ENCODE measurements at places on chromosomes 2 and 18.

- DNase-seq: no peak
Observed at GRCh38 chr2:33014268-33014667, 67.5 kb downstream of the LTBP1 start.

- DNase-seq: no peak
Observed at GRCh38 chr18:59518705-59519104, 159.6 kb upstream of the LMAN1 start.

DNA sequence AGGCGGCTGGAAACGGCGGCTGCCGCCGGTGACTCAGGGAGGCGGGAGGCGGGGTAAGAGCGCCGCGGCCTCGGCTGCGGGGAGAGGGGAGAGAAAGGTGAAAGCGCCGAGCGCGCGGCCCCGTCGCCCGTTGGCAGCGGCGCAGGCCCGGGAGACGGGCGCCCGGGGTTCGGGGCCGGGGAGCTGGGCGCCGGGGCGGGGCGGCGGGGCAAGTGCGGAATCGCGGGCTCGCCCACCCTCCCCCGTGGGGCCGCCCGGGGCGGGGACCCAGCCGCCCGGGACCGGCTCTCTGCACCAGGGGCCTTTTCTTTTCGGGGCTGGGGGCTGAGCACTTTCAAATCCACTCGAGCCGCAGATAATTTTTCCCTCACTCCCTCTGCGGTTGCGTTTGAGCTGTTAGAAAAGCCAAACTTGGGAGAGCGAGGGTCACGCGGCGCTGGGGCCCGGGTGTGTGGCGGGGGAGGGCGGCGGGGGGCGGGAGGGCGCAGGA is 266 bp downstream of the KDM3A start:
- DNase-seq: no peak

GRCh38 chr2:61134141-61134540 is 27.8 kb upstream of the C2orf74 start:
- no peak for DNase-seq

GRCh38 chr18:46301081-46301480 is 196.9 kb downstream of the HAUS1 start:
- DNase-seq: no peak

DNA sequence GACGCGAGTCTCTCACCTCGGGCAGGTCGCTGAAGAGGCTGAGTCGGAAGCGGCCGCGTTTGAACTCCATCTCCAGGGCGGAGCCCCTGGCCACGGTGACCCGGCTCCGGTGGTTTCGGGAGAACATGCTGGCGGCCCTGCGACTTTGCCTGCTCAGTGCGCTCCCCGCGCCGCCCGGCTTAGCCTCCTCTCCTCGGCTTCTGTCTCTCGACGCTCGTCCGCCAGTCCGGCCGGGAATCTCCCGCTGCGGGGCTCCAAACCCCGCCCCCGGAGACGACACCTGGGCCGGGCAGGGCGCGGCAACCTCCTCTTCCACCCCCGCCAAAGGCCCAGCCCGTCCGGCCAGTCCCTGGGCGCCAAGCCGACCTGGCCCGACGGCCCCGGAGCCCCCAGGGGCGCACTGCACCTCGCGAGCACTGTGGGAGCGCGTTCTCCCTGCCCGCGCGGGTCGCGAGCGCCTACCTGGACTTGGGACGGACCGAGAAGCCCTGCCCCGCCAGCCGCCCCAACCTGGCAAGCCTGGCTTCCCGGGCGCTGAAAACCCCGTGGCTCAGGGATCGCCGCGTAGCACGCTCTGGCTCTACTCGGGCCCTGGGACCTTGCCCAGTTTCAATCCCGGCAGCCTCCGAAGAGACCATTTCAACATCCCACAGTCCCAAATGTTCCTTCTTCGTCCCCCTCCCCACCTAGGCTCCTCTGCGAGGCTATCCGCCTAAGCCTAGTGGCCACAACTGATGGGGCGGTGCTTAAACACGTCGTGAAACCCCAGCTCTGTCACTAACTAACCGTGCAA is at the start of gene RTKN:
RTKN (minus strand) TSS at position 248 of the 793 bp plus-strand sequence; CDS start at position 127, 121 bp downstream.
- no peak for DNase-seq

GRCh38 chr2:219539926-219540678 is 3.5 kb downstream of the CHPF start:
- no peak for DNase-seq

DNA sequence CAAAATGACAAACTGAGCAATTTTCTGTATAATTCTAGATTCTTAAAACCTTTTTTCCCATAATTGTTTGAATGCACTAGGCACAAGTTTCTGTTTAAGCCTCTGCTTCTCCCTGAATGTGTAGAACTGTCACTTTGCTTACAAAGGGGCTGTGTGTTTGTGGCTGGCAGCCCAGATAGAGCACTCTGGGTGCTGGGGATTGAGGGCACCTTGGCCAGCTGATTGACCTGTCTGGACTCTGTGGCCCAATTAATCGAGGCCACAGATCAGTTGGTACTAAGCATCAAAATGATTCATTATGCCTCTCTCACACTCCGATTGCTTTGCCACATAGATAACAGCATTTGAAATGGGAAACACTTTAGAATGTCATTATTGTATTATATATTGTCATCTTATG is 12.1 kb downstream of the ST8SIA3 start:
- no peak for DNase-seq

DNA sequence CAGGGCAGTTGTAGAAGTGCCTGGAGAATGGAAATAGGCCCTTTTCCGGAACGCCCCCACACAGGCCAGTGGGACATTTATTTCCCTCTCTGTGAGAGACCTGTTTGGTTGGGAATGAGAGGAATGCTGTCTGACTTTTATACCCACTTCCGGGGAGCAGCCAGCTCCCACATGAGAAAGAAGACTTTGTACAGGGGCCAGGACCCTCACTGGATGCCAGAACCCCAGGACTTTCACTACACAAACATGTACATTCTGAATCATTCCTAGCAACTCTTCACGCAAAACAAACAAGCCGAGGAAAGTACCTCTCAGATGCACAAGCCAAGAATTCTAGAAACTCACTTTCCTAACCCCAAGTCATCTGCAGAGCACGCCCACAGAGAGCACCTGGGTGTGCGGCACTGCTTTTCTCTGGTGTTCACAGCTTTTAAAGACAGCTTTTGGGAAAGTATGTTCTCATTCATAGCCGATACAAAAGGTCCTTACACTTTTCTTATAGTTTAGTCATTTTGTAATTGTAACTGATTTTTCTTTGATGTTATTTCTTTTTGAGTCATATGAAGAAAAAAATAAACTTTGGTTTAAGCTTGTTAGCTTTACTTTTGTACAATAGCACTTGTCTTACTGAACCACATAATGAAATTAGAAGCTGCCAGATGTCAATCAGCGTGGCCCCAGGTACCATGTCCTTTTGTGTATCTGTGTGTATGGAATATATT is 856.1 kb upstream of the ID2 start:
- no peak for DNase-seq

DNA sequence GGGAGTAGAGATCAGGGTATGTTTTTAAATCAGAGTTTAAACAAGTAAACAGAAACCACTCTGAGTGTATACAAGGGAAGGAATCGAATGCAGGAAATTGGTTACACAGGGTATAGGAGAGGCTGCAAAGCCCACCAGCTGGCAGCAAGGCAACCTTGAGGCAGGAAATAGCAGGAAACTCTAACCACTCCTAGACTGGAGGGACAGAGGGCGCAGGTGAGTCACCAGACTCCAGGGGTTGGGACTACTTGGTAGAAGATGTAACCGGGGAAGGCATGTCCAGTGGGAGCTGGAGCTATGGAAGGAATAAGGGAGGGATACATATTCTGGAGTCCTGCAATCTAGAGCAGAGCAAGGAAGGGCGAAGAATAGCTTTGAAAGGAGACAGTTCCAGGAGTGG is 152.3 kb downstream of the MEIS1 start:
- no peak for DNase-seq

GRCh38 chr2:219542931-219543595 is 546 bp downstream of the CHPF start:
- no peak for DNase-seq

GRCh38 chr2:45190481-45190942 is 181.3 kb upstream of the SIX2 start:
- DNase-seq: no peak

DNA sequence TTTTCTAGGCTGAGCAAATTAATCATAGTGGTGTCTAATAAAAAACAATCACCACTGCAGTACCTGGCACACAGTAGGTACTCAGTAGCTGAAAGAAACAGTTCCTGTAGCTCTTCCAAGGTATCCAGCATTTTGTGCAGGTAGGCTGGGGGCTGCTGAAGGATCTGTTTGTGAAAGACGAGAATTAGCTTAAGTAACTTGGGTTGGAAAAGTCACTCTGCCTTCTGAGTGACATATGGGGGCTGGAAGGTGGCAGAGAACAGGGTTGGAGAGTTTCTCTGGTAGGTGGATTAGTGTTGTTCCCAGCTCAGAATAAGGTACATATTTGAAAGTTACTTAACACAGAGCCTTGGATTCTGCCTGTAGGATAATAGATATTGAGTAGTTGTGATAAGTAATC is 72.8 kb downstream of the FMNL2 start:
- no peak for DNase-seq

DNA sequence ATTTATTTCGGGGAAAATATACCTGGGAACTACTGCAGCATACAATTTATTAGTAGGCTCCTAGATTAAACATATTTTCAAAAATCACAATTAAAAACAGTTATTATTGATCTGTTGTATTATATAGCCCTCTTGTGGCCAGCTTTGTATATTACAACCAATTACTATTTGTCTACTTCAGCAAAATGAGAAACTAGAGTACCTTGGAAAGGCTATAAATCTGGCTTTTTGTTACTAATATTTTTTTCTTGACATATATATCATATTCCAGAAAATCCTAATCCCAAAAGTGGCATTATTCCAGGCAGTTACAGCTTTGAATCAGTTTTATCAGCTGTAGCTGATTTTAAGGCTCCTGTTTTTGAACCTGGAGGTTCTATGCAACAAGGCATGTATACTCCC is 101.2 kb downstream of the UBR3 start:
- DNase-seq: no peak

DNA sequence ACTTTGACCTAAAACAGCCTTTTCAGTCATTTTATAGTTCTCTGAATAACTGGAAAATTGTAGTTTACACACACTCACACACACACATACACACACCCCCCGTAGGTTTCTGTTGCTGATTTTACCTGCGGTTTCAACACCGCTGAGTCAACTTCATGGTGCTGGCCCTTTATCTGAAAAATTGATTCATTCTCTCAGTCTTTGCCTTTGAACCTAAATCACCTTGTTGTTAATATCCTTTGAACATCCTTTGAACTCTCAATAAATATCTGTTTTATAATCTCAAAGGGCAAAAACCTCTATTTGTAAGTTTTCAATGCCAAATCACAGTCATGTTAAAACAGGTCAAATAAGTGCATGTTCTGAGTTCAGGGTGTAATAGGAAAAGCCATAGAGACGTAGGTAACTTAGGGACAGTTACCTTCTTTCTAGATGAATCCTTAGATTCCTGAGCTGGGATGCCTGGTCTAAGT is 109.0 kb upstream of the BZW1 start:
- DNase-seq: no peak

All from amygdala (tissue), 56 donors.